Right forelimb (tissue), 1 donor: ENCODE measurements at places on chromosomes 1 and 21.
A peak's percentile ranks its signal among the peaks of the same experiment; 100 is the strongest.

GRCh38 chr1:178263341-178263740 is 169.4 kb downstream of the RASAL2 start:
- no peak for DNase-seq

DNA sequence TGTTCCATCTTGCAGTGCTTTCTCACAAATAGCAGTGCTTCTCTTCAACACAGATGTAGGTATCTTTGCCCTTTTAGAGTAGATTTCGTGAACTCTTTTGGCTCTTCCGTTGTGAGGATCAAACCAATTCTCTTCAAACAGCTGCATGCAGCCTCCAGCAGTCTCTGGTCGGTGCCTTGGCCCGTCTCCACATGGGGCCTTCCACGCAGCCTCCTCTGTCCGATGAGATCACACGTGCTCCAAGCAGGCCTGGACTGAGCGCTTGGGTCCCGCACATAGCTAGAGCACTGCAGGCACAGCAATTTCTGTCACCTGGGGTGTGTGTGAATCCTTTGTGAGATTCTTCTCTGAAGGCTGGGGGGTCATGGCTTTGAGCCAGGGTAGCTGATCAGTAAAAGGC is 82.8 kb upstream of the KCNE2 start:
- peak; percentile 54 for DNase-seq

- peak; percentile 75 for DNase-seq
These were observed at the start of gene SLC44A3 for GRCh38 chr1:94819945-94820746. Gene SLC44A3, plus strand, starts transcription at chr1:94820357. Its CDS starts 95 bp downstream, at chr1:94820452.

GRCh38 chr1:203034422-203035110 is 8.3 kb downstream of the PPFIA4 start:
- DNase-seq = no peak

- DNase-seq = no peak
These were observed 1.8 kb downstream of the VANGL2 start for GRCh38 chr1:160402001-160402795.

GRCh38 chr1:110637475-110637874 is 31.3 kb upstream of the KCNA2 start:
- no peak for DNase-seq

DNA sequence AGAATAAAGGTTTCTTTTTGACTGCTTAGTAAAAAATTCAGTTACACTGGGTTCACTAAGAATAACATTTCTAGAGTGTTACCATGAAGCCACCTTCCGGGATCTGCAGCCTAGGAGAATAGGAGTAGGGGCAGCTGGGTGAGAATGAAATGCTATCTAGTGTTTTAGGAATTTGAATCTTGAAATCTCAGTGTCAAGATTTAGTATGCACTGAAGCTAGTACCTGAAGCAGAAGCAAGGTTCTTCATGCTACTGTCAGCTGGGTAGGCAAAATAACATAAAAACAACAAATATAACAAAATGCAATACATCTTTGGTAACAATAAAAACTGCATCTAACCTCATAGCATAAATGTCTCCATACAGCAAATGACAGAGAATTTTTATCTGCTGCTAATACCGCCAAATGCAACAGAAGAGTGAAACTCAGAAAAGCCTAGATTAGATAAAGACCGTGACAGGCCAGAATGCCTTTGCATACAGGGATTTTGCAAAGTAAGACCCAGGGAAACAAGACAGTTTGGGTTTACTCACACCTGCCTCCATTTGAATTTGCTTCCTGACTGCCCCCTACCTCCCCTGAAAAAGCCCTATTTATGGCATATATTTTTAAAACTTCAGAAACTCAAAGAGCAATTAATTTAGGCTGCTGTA is 58.2 kb downstream of the GADD45A start:
- DNase-seq = no peak

DNA sequence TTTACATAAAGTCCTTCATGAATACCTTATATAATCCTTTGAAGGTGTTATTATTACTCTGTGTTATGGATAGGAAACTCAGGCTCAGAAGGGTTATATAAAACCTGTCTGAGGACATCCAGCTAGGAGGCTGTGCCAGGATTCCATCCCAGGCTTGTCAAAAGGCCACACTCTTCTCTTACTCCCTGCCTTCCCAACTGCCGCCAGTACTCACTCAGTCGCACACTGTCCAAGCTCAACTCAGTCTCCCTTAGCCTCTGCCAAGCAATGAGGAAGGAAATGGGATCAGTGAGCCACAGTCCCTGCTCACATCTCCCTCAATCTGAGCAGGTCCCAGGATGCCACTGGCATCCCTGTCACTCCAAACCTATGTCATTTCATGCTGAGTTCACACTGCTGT is 94.4 kb downstream of the NAV1 start:
- no peak for DNase-seq

GRCh38 chr1:200874694-200875093 is 1.9 kb downstream of the GPR25 start:
- DNase-seq = no peak

DNA sequence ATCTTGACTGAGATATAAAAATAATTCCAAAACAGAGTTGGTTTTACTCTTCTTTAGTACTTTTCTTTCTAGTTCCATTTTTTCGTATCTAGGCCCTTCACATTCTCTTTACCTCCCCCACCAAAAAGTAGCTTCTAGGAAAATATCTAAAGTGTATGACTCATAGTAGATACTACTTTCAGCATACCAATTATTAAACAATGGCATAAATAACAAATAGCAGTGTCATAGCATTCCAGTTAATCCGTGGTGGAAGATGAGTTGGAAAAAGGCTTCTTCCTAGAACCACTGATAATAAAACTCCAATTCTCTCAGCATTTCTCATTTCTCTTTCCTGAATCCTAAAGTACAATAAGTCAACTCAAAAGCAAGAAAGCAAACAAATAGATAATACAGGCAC is 859.0 kb upstream of the B3GALT2 start:
- DNase-seq = no peak

GRCh38 chr1:203673550-203674411 is 47.1 kb downstream of the ATP2B4 start:
- peak; percentile 67 for DNase-seq

DNA sequence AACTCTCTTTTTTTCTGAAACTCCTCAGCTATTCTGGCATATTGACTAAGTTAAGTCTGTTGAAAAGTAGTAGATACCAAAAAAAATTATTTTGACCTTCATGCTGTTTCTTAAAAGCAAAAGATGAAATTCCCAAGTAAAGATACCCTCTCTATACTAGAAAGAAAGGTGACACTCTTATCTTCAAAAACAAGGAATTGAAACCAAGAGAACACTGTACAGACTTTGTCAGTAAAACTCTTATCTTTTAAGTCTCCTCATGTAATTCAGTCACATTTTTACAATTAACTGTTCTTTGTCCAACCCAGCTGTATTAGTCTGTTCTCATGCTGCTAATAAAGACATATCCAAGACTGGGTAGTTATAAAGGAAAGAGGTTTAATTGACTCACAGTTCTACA is 496.2 kb downstream of the LTN1 start:
- no peak for DNase-seq

- no peak for DNase-seq
These were observed 385.8 kb upstream of the NFIA start for GRCh38 chr1:60696512-60696911.

DNA sequence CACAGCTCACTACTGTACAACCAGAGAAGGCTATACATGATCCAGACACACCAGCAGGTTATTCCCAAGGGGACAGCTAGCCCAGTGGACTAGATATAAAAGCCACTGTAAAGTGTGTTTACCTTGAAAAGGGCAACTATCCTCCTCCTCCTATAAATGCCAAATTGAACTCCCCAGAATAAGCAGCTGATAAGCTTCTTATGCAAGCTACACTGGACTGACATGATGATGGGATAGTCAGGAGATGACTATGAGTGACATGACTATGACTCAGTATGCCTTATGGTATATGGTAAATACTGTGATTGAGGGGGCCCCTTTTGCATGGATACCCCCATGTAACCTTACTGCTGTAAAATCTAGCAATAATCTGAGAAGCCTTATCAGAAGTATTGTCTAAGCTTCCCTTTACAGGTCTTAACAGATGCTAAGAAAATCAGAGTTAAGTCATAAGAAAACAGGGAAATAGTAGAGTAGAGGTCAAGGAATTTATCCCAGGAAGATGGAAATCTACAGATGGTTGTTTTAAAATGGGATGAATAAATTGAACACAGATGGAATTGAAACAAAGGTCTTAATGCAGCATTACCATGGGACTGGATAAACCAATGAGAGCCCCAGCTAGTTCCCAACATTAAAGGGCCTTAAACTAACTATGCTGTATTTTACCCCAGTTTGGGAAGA is 55.8 kb downstream of the TRIM33 start:
- DNase-seq = no peak

GRCh38 chr1:234645964-234646363 is 36.0 kb upstream of the IRF2BP2 start:
- DNase-seq = no peak

GRCh38 chr1:168565825-168566224 is 10.6 kb upstream of the XCL1 start:
- DNase-seq = no peak

DNA sequence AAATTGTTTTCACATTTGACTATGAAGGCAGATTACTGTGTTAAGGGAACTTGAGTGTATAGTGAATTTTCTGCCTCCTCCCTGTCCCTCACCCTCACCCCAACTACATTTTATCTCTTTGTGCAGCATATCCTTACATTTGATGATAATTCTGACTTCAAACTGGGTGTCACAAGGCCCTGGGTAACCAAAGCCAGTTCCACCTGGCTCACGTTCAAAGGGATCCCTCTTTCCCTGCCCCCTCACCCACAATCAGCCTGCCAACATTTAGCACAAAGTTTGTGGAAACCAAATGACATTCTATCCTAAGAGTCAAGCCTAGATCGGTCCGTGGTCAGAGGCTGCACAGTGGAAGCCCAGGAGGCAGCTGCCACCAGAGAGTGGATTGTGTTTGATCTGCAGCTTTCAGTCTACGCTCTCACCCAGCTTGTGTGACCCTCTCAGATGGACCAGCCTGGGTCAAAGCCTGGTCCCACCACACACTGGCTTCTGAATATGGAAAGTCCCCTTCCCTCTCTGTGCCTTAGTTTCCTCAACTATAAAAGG is 10.3 kb downstream of the KIAA0040 start:
- no peak for DNase-seq

- DNase-seq = no peak
These were observed 17.1 kb downstream of the ATP5PF start for GRCh38 chr21:25717491-25718147.

DNA sequence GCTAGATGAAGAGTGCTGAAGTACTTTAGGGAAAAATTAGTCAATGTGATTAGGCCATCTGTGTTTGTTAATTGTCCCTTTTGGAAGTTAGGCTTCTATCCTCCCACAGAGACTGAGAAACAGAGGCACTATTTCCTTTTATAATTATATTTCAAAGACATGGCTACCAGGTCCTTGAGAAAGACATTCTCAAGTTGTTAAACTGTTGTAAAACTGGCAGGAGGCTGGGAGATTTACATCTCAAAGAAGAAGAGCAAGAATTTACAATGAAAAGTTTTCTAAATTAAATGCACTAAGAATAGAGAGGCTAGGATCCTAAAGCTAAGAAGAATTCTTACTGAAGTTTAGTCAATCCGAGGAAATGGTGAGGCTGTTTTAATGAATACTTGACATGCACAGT is 74.0 kb upstream of the BRINP3 start:
- no peak for DNase-seq

- no peak for DNase-seq
These were observed 338.7 kb downstream of the SIPA1L2 start for GRCh38 chr1:232291261-232291660.

- peak; percentile 88 for DNase-seq
These were observed 36.4 kb upstream of the HHAT start for GRCh38 chr1:210292231-210292871.

GRCh38 chr1:95879498-95880050 is 645.6 kb downstream of the RWDD3 start:
- DNase-seq = no peak

DNA sequence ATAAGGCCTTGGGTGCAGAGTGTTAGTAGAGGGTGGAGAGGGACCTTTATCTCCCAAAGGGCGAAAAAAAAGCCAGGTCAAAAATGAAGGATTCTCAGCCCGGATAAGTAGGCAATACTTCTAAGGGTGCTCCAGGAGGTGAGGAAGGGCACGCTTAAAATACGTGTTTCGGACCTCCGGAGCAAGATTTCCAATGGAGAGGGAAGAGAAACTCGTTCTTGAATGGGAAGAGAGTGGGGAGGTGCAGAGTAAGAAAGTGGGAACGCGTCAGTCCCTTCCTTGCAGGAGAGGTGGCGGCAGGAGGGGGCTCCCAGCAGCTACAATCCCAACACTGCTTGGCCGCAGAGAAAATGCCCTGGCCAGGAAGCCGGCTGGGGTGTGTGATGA is 581 bp downstream of the EFCAB14 start:
- no peak for DNase-seq

- no peak for DNase-seq
These were observed 27.7 kb upstream of the RPTN start for GRCh38 chr1:152186556-152187285.

- DNase-seq = no peak
These were observed 63.9 kb downstream of the MAP3K7CL start for GRCh38 chr21:29194342-29194741.

DNA sequence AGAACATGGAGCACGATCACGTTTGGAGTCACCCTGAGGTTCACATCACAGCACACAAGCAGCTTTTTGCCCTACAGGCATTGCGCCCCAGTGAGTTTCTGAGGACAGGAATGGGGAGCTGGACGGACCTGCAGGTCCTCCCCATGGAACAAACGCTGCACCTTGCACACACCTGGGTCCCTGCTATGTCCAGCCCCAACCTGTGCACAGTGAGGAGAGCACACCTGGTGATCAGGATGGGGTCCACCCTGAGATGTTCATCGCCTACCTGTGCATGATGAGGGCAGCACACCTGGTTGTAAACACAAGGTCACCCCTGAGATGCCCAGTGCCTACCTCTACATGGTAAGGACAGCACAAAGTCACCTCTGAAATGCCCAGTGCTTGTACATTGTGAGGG is 45.9 kb downstream of the TCP10L start:
- DNase-seq = no peak

- DNase-seq = no peak
These were observed 827 bp downstream of the PRKCZ start for GRCh38 chr1:2050793-2051682.

DNA sequence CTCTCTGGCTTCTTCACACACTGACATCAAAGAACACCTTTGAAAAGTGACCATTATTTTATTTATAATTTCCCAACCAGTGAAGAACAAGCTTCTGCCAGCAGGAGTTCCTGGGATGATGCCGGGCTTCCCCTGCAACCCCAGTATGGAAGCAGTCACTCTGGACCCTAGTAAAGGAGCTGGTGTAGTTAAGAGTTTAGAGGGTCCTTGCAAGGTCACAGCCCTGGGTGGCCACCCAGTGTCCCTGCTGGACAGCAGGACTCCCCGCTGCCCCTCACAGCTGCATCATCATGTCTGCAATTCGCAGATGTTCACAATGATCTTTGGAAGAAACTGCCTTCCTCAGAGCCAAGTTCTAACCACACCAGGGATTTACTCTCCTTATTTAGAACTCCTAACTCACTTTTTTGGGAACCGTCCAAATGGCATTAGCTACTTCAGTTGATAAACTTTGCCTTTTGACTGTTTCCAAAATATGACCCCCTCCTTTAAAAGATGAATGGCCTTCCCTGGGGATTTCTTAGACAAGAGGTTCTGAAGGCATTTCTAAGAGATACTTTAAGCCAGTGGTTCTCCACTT is 90.6 kb downstream of the HIVEP3 start:
- DNase-seq = peak; percentile 28

GRCh38 chr1:109404838-109405237 is 7.1 kb upstream of the SORT1 start:
- no peak for DNase-seq

GRCh38 chr1:233132445-233132844 is 163.1 kb downstream of the PCNX2 start:
- no peak for DNase-seq
